Activated naive CD4-positive, alpha-beta T cell treated with anti-CD3 and anti-CD28 coated beads, Interleukin-2, amount 50 U/mL, for 72 hours (primary cell): ENCODE measurements at places on chromosomes 7 and 10. TPM values are rescaled to one million over a fixed set of nuclear protein-coding genes. Genes with fewer than 3 reads are reported as not detected.

ITGA8 gene
- not detected for total RNA-seq

MSRB2 gene
- 16.8 TPM for total RNA-seq

ASAH2 gene
- total RNA-seq, result 2.2 TPM

SEC23IP gene
- 71.0 TPM for total RNA-seq

OR2A12 gene
- not detected for total RNA-seq

STAG3 gene
- 54.2 TPM for total RNA-seq

ST8SIA6 gene
- 0.10 TPM for total RNA-seq

TUBB8 gene
- not detected for total RNA-seq

SPDYE9 gene
- total RNA-seq, result not detected

ARMS2 gene
- total RNA-seq, result not detected

TAS2R40 gene
- total RNA-seq, result not detected

ERCC6 gene
- total RNA-seq, result 31.7 TPM

TMEM225B gene
- 4.1 TPM for total RNA-seq

TAS2R5 gene
- total RNA-seq, result 1.7 TPM

FAM25G gene
- total RNA-seq, result not detected

CCL26 gene
- total RNA-seq, result not detected

TMEM140 gene
- total RNA-seq, result 13.6 TPM

ADCY1 gene
- not detected for total RNA-seq

FHIP2A gene
- total RNA-seq, result 21.6 TPM

CTTNBP2 gene
- total RNA-seq, result not detected

ERVW-1 gene
- total RNA-seq, result 0.23 TPM

GDF2 gene
- not detected for total RNA-seq
